ENCODE measurements at places on chromosomes 5 and 9.

GRCh38 chr9:109315480-109316206 lies 5.2 kb downstream of the EPB41L4B start:
- no peak for DNase-seq

- no peak for DNase-seq
Observed at GRCh38 chr5:56281489-56282165, 48.5 kb upstream of the ANKRD55 start.

DNA sequence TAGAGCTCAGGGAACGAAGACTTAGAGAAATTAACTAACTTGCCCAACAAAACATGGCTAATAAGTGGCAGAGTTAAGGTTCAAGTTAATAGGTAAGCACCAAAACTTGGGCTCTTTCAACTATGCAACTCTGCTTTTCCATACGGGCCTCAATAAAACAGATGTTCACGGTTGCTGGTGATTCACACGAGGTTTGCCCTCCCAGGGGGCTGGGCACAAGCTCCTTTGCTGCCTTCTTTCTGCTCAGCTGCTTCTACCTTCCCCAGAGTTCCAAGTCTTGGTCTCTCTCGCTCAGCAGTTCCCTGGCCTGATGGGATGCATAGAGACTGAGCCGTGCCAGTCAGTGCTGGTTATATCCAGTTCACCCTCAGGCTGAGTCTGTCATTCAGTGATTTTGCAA lies 217.9 kb downstream of the SREK1 start:
- DNase-seq, result no peak

GRCh38 chr5:164649266-164649665 lies 1143.8 kb downstream of the MAT2B start:
- DNase-seq, result no peak

DNA sequence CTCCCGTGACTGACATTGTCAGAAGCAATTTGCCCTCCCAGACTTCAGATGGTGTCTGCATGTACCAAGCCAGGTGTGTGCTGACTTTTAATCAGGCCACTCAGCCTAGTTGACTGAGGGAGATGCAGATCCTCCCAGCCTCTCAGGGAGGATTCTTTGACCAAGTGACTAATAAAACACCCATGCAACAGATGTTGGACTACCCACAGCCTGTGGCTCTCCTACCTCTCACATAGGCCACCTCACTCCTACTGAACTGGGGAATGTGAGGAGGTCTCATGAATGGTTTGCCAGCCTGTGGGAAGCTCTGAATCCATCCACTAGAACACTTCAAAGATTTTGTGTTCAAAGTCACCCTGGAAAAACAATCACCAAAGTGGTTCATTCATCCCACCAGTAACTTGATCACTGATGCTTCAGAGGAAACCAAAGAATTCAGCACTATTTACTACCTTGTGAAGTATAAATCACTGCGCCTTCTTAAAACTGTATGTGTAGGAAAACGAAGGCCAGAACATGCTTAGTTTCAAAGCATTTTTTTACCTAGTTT lies 80.1 kb downstream of the ESM1 start:
- no peak for DNase-seq

- DNase-seq, result no peak
Observed at GRCh38 chr5:149447373-149448367, 68.6 kb upstream of the IL17B start.

- DNase-seq, result no peak
Observed at GRCh38 chr5:455806-456205, 12.8 kb downstream of the EXOC3 start.

DNA sequence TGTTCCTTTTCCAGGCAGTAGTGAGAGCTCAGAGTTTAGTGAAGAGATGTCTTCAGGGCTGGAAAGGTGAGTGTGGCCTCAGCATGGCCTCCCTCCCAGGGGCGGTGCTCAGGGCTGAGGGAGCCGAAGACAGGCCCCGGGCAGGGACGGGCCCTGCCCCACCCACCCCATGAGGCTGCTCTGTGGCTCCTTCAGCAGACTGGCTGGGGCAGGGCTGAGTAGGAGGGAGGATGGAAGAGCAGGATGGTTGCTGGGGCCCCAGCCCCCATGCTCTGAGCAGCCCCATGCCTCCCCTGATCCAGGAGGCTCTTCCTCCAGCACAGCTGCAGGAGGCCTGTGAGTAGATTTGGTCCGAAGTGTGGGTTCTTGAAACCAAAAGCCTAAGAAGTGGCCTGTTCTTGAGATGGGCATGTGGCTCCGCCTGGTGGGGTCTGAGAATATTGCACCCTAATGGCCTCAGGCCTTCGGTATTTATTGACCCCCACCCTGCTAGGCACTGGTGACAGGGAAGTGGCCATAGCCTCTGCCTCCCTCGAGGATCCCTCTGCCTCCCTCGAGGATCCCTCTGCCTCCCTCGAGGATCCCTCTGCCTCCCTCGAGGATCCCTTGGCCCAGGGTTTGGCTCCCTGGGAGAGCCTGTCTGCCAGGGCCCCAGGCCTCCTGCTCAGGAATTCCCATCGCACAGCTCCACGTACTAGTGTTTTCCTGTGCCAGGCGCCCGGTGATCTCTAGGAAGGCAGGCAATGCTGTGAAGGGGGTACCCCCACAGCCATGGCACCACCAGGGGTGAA lies 65.4 kb upstream of the GARNL3 start:
- DNase-seq, result peak; percentile 23

GRCh38 chr9:96217754-96218693 lies 84.0 kb downstream of the HSD17B3 start:
- peak; percentile 13 for DNase-seq

DNA sequence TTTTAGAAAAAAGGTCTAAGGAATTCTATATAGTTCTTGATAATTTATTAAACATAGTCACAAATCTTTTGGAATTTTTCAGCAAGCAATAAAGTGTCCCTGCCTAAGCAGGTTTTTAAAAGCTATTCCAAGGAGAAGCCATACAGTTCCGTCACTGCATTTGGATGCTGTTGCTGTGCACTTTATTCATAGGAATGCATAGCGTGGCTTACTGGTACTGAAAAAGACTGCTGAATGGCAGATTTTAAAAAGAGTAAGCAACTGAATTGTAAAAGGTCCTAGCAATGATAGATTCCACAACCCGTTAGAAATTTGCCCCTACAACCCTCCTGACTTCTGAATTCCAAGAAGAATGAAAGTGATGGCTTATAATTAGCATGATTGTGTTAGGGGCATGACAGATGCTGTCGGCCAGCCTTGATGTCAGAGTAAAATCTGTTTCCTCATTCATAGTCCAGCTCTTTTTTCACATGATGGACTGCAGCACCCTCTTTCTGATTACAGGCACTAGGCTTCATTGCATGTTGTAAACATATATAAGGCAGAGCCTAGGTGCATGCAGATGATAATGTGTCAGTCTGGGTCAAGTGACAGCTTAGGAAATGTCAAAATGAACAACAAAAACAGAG lies 227.0 kb downstream of the PDE4D start:
- no peak for DNase-seq

DNA sequence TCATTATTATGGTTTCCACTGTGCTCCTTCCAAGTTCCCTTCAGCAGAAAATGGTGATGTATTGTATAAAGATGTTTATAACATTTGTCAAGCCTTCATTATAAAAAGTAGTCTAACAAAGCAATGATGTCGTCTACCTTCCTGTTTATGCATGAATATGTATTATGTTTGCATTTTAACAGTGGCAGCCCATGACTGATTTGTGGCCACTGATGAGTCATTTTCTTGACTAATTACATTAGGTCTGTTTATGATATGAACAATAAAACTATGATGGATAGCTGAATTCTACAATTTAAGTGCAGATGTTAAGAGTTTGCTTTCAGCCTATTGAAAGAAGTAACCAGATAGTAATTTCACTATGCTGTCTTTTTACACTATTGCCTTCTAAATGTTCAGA lies 75.4 kb upstream of the ADAMTS19 start:
- DNase-seq, result no peak

DNA sequence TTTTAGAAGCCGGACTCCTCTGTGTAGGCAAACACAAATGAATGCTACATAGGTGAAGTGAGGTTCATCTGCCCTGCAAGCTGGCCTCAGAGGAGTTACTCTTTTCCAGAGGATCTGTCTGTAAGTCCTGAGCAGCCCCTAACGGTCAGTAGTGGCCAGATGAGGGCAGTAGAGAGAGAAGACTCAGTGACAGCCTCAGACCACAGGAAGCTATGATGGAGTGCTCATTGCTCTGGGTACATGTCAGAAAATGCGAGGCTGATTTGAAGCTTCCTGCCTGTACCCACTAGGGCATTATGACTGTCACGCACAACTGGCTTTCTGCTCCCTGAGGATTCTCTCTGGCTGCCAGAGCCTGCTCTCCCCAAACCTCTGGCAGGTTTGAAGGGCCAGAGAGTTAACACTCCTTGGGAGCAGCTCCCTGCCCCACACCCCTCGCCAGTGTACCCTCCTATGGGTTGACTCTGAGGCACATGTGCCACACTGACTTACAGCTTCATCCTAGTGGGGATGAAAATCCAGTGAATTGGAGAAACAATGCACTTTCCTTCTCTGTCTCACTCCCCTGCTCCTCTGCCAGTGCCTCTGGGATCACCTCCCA lies 141.5 kb downstream of the GABRG2 start:
- no peak for DNase-seq

DNA sequence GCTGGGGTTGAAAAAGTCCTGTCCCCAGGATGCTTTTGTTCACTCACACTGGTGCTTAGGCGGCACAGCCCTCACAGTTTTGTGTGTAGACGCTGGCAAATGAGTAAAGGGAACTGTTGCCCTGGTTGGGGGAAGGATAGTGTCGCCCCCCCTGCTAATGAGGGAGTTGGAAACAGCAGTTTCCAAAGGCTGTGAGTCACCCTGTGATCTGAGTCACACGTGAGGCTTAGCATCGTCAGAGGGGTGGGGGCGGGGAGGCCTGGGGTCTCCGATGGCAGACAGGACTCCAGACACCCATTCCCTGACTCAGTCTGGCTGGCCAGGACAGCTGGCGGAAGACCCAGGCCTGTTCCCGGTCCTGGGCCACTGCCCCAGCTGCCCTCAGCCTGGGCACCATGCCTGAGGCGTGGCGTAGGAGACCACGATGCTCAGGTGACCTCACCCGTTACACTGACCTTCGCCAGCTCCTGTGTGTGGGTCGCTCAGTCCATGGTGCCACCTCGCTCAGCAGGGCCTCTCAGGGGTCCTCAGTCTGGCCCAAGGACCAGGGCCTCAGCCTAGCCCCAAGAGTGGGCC lies 2.9 kb downstream of the DNAJB5 start:
- DNase-seq, result peak; percentile 55

DNA sequence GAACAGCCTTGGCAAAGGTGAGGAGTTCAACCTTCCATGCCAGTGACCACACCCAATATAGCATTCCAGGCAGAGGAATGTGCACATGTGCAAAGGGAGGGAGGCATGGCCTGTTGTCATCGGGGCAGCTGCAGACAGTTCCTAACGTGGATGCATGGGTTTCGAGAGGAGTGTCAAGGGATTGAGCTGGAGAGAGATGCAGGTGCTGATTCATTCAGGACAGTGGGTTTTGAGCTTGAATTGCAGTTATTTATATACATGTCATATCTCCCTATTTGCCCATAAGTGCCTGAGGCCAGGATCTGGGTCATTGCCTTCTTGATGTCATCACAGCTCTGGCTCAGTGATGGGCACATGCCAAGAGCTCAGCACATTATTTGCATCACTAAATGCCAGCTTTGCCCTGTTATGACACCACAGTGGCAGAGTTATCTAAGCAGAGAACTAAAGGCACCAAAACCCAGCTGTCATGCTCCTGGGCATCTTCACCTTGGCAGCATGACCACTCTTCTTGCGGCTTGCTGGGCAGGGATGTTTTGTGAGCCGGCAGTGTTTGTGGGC lies 278.0 kb downstream of the NTRK2 start:
- DNase-seq, result no peak

DNA sequence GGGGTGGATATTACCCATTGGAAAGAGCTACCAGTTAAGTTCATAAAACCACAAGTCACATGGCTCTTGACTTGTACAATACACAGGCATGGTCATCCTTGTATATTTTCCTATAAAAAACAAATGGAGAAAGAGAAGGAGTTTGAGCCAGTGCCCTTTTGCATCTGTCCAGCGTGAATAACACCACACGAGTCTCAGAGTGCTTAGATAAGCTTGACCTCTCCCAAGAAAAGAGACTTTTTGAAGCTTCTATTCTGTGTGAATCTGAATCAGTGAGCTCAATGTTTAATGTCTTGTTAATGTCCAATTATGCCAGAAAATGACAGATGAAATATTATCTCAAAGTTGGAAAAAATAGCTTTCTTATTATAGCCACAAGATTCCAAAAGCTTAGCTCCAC lies 30.9 kb upstream of the LPAR1 start:
- no peak for DNase-seq

GRCh38 chr5:180605554-180606214 lies 14.4 kb upstream of the SCGB3A1 start:
- DNase-seq, result no peak

DNA sequence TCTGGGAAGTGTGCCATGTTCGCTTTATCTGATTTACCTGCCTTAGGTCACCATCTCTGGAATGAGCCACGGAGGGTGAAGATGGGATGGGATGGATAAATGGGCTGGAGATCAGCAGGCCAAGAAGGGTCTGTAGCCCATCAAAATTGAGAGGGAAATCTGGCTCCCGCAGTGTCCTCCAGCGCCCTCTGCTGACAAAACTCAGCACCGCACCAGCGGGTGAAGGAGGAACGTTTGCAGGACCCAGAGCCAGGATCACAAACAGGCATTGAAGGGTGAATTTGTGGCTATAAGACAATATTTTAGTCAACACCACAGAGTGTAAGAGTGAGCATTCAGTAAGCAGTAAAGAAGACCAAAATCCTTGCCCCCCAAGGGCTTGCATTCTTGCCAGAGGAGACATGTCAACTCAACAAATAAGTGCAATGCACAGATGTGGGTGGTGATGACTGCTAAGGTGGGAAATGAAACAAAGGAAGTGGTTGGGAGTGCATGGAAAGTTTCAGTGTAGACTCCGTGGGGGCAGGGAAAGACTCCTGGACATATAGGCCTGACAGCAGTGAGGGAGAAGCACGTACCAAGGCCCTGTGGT lies 124.4 kb downstream of the TENT4A start:
- no peak for DNase-seq

GRCh38 chr9:131937451-131937850 lies 142.2 kb downstream of the MED27 start:
- no peak for DNase-seq

DNA sequence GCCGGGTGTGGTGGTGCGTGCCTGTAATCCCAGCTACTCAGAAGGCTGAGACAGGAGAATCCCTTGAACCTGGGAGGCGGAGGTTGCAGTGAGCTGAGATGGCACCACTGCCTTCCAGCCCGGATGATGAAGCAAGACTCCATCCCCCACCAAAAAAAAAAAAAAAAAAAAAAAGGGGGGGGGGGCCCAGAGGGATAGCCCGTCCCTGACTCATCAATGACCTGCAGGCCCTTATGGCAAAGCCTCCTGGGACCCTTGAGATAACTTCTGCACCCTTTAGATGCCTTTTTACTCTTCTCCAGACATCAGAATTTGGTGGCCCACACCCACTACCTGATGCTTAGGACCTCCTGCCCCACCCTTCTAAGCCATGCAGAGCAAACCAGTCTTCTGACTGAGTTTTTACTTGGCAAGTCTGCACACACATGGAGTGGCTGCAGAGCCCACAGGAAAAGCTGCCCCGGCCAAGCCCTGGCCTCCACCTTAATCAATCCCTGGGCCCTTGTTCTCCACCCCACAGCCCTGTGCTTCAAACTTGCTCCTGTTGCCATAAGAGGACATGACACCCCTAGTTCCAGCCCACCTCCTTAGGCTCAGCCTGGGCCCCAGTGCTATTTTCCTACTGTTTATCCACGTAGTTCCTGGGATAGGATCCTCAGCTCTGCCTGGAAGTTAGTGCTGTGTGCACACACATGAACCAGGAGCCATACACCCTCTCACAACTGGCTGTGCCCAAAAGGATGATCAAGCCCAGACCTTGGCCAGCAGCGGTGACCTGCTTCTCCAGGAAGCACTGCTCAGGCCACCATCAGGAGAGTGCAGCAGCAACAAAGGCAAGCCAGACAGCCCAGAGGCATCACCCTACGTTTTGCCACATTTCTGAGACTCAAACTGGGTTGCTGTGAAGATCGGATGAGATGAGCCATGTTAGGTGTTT lies 5.1 kb downstream of the MGAT1 start:
- no peak for DNase-seq
